ENCODE measurements at places on chromosomes 11 and 22.
A peak's percentile ranks its signal among the peaks of the same experiment; 100 is the strongest.

- DNase-seq = peak; percentile 25
Measured at GRCh38 chr22:43136255-43136654, 6.9 kb downstream of the MCAT start.

- no peak for DNase-seq
Measured at GRCh38 chr22:19823902-19824211, 30.8 kb downstream of the GNB1L start.

GRCh38 chr22:22369964-22370270, 125.3 kb downstream of the VPREB1 start:
- no peak for DNase-seq

- no peak for DNase-seq
Measured at GRCh38 chr11:69250186-69251056, 43.5 kb upstream of the MYEOV start.

GRCh38 chr11:79196950-79197349, 243.9 kb downstream of the TENM4 start:
- no peak for DNase-seq

GRCh38 chr11:127098684-127099083, 98.1 kb upstream of the KIRREL3 start:
- no peak for DNase-seq

GRCh38 chr11:122743949-122744348, 88.4 kb downstream of the UBASH3B start:
- peak; percentile 67 for DNase-seq

GRCh38 chr11:12234221-12234620, 123.8 kb downstream of the MICAL2 start:
- no peak for DNase-seq

DNA sequence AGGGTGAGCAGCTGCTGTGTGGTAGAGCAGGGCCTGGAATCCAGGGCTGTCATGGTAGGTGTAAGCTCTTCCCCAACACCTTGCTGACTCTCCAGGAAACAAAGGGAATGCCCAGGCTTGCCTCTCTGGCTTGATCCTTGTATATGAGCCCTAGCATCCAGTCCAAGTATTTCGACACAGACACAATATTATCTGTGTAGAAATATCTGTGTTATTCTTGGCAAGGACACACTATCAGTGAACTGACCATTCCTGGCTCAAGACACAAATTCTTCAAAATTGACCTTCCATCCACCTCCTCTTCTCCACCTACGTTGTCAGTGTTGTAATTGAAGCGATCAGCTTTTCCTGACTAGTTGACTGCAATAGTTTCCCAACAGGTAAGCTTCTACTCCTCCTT, 312.0 kb upstream of the NARS2 start:
- DNase-seq = no peak

DNA sequence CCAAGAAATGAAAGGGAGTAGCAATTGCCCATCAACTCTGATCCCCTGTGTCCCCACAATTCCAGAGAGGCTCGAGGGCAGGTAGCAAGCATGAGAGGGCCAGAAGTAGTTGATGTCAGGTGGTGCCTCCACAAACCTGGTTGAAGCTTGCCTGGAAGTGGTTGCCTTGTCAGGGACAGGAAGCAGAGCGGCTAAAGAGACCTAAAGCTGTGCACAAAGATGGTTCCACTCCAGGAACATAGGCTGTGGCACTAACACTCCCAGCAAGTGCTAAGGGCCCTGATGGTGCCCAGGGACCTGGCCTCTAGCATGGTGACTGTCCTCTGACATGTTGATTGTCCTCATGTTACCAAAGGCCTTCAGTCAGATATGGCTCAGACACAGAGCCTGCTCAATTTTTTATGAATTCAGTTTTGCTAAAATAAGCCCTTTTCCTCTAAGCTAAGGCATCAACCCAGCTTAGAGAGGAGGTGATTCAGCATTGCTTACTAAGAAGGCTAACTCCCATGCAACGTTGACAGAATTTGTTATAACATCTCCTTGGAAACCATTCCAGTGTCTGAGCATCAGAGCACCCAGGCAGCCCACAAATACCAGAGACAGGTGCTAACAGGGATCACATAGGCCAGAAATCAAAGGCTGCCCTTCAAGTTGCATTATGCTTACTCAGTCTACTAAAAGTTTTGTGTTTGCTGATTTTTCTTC, 196.3 kb upstream of the ARHGAP20 start:
- no peak for DNase-seq

GRCh38 chr22:22776121-22776520, 111.5 kb upstream of the IGLL5 start:
- DNase-seq = no peak

GRCh38 chr11:82790723-82791484, 57.2 kb upstream of the FAM181B start:
- DNase-seq = no peak

DNA sequence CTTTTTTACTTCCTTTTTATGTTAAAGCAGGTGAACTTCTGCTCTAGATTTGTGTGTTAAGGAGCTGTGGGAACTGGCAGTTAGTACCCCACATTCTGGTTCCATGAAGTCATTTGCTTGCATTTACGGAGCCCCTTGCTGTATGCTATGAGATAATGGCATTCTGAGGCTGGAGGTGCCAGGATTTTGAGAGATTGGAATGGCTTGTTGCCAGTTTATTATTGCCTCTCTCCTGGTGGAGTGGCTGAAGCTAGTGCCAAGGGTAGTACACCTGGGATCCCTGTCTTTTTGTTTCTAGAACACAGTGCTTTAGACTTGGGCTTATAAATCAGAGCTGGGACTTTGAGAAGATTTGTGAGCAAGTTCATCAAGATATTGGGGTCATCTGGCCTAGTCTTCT, 73.8 kb downstream of the STIM1 start:
- no peak for DNase-seq

DNA sequence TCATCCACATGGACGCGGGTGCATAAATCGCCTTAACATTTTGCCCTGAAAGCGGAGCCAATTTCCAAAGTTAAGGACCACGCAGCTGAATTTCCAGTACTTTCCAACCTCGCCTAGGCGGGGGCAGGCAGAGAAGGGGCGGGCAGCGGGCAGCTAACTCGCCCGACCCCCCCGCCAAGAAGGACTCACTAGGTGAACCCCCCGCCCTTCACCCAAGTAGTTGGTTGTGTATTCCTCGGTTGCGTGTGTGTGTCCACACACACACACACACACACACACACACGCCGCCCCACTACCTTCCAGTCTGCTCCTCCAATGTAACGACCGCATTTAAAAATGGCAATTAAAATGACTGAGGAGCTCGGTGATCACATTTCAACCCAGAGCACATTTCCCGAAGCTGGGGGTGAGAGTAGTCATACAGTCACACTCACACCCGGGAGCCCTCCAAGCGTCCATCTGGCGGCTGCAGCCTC, 1.4 kb downstream of the TENM4 start:
- DNase-seq = no peak

GRCh38 chr22:30508216-30508615, 2.7 kb upstream of the SEC14L4 start:
- DNase-seq = no peak

DNA sequence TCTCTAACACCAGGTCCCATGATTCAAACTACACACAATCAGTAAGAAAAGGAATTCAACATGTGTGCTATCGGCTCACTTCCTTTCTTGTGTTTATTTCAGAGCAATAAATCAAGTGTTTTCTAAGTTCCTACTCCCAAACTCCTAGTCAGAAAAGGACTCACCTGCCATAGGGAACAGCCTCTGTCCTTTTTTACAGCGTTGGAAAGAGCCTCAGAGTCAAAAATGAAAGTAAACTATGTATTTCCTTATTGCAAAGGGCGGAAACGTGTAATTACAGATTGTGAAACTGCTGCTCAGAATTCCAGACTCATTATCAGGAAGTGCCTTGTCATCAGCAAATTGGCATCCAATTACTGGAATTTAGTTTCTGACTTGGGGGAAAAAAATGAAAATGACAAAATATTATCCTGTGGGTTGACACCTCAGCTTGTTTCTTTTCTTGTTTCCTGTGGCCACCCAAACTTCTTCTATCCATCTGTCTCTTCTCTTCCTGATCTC, at the start of gene CASP4:
TSS of gene CASP4 (minus strand) at position 220 of the 501 bp plus-strand sequence. CDS start at position 171, 49 bp downstream.
- DNase-seq = no peak

Data from stimulated activated CD8-positive, alpha-beta memory T cell treated with anti-CD3 and anti-CD28 coated beads, Interleukin-4, amount 100 ng/mL, for 1 hour (primary cell).